ENCODE measurements at places on chromosomes 16 and 17.

- DNase-seq = no peak
Observed at GRCh38 chr16:81545470-81546250, 101.1 kb downstream of the CMIP start.

- no peak for DNase-seq
Observed at GRCh38 chr16:35298460-35299243, 1839.2 kb downstream of the TP53TG3F start.

GRCh38 chr17:4881761-4882555 is 17.4 kb upstream of the C17orf107 start:
- peak; percentile 73 for DNase-seq

GRCh38 chr17:81740395-81740961 is 28.4 kb downstream of the SLC25A10 start:
- DNase-seq = no peak

GRCh38 chr16:15906439-15906838 is 18.0 kb upstream of the CEP20 start:
- DNase-seq = no peak

DNA sequence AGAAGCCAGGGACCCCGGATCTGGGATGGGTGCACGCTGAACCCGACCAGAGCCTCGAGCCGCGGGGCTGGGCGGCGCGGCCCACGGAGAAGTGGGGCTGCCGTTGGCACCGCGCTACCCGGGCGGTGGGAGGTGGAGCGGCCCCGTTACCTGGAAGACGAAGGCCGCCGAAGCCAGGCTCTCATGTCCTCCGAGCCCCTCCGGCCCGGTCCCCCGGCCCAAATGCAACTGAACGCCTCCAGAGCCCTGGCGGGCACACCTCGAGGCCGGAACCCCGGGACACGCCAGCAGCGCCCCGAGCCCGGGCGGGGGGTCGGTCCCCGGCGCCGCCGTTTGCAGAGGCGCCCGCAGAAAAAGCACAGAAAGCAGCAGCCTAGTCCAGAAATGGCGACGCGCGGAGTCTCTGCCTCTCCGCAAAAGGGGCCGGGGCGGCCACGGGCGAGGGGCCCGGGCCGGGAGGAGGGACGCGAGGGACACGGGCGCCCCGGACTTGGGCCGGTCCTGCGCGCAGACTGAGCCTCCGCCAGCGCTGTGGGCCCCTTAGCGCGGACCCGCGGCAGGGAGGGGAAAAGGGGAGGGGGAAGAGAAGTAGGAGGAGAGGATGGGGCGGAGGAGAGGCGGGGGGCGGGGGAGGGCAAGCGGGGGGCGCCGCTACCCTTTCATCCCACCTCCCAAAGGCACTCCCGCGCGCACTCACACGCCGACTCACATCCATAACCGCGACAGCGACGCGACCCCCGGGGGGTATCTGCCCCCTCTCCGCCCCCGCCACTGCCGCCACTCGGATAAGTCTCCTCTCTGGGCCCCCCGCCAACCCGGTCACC is 1.4 kb downstream of the AXIN2 start:
- peak; percentile 42 for DNase-seq

- DNase-seq = no peak
Observed at GRCh38 chr16:2748757-2749455, 3.5 kb upstream of the SRRM2 start.

- no peak for DNase-seq
Observed at GRCh38 chr16:73542885-73543284, 495.0 kb upstream of the ZFHX3 start.

DNA sequence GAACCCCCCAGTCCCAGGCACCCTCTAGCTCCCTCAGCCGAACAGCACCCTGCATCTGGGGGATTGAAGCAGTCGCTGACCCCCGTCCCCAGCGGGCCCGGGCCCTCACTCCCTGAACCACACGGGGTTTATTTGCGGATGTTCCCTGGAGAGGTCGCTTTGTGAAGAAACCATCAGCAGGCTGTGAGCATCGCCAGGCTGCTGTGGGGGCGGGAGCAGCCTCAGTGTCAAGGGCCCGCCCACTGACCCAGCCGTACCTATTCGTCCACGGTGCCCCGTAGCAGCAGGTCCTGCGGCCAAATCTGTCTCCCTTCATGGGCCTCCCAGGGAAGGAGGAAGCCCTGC is 6.4 kb upstream of the RAB40C start:
- DNase-seq = no peak

DNA sequence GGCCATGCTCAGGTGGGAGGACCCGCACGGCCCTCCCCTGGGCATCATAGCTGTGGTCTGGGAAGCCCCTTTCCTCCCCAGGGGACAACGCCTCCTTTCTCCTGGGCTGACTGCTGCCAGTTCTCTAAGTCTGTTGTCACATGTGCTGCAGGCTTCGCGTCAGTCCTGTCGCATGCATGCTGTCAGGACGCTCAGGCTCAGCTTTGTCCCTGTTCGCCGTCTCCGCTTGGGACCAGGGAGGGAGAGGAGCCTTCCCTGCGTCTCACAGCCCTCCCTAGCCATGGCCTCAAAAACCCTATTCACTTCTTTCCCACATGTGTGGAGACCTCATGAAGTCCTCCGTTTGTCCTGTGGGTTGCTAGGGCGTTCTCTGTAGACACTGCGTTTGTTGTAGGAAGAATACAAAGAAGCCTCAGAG is 21.4 kb downstream of the LDHD start:
- no peak for DNase-seq

- DNase-seq = no peak
Observed at GRCh38 chr17:80910043-80910442, 81.6 kb upstream of the CHMP6 start.

- DNase-seq = no peak
Observed at GRCh38 chr17:2068519-2069051, 13.7 kb downstream of the HIC1 start.

GRCh38 chr17:75084039-75084660 is 3.6 kb upstream of the SLC16A5 start:
- peak; percentile 70 for DNase-seq

DNA sequence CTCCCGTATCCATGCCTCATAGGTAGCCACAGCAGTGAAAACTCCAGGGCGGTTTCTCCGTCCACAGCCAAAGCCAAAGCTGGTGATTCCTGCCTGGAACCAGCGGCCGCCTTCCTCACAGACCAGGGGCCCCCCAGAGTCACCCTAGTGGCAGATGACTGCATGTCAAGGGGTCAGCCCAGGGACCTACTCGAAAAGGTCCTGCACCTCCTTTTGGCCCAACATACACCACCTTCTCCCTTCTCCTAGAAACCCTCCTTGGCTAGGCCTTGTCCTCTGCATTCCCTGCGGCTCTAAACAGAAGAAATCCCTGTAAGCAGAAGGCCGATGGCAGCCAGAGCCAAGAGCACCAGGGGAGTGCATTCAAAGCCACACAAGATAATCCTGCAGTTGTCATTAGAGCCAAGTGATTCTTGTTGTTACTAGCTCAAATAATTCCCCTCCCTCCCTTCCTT is 6.1 kb downstream of the PRSS36 start:
- no peak for DNase-seq

GRCh38 chr17:4477255-4477791 is 21.4 kb upstream of the SPNS2 start:
- DNase-seq = no peak

- peak; percentile 99 for DNase-seq
Observed at GRCh38 chr16:2205104-2205966, at the start of gene MLST8. Gene MLST8 (plus strand): TSS chr16:2205454. CDS start chr16:2206086, 632 bp downstream.

DNA sequence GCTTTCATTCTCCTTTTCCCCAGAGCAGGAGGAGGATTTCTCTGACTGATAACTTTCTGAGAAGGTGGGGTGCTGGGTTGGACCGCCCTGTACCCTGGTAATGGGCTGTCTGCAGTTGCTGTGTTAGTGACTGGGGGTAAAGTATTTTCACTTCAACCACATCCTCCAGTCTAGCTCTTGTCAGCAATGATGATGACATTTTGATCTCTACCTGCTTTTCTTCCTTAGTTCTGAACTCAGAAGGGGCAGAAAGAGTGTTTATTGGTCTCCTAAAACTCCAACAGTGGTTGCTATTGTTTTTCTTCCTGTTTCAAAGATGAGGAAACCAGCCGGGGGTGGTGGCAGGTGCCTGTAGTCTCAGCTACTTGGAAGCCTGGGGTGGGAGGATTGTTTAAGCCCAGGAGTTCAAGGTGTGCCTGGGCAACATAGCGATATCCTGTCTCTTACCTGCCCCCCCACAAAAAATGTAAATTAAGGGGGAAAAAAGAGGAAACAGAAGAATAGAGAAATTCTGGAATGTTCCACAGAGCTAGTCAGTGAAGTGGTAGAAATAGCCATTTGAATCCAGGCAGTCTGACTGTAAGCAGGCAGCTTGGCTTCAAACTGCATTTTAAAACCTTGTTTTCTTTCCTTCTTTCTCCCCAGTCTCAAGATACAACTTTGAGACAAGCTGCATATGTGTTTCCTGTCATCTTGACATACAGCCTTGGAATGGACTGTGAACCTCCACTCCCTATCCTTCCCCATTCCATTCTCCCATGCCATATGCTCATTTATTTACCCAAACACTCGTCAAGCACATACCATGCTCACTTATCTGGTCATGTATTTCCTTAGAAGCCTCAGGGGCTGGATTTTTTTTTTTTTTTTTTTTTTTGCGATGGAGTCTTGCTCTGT is 3.3 kb upstream of the N4BP1 start:
- DNase-seq = peak; percentile 91

DNA sequence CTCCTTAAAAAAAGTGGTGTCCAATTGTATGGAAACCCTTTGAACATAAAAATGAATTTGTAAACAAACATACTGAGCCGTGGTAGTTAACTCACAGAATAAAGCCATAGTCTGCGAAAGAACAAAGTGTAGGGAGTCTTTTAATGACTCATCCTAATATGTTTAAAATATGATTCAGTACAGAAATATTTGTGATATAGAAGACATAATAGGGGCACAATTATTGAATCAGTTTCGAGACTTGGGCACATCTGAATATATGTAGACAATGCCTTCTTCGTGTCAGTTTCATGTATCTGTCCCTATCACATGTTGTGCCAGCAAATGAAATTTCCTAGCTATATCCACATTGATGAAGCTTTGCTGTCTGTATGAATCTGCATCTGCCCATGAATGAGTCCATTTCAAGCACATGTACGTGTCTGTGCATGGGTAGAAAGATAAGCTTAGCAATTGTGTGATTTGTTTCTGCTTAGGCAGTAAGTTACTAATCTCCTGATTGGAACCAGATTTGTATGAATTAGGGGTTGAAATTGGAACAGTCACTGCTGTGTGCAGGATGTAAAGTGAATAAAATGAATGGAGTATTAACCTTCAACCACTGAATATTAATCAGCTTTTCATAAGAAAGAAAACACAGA is 112.5 kb upstream of the SOX9 start:
- no peak for DNase-seq

GRCh38 chr17:42514279-42514678 is 21.8 kb upstream of the NAGLU start:
- DNase-seq = no peak

DNA sequence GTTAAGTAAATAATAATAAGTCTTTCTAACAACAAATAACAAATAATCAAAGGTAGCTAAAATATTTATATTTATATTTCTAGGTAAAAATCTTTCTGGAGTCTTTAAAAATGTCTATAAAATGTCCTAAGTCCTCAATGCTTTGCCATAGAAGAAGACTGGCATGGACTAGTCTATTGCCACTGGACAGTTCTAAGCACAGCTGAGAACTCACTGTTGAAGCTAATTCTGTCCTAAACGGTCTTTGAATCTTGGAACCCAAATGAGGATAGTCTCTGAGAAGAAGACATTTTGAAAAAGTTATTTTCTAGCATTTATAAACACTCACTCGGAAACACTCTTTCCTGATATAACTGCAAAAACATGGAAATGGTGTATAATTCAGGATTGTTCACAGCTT is 539 bp downstream of the MYH8 start:
- DNase-seq = no peak

GRCh38 chr17:2947588-2947950 is 115.8 kb downstream of the OR1D5 start:
- DNase-seq = no peak

DNA sequence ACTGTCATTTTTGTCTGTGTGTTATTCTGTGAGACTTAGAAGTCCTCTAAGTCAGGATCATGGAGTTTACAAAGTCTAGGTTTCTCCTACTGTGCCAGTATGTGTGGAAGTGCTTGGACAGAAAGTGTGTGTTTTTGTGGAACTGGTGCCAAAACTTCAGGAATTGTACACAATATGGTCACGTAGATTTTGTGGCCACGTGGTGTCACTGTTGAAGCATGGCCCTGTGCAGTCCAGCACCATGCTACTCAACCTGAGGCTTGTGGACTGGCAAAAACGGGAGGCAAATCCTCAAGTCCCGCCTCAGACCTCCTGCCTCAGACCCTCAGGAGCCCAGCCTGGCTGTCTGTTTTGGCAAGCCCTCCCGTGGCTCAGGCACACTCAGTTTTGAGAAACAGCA is 16.7 kb upstream of the ALKBH5 start:
- DNase-seq = no peak

DNA sequence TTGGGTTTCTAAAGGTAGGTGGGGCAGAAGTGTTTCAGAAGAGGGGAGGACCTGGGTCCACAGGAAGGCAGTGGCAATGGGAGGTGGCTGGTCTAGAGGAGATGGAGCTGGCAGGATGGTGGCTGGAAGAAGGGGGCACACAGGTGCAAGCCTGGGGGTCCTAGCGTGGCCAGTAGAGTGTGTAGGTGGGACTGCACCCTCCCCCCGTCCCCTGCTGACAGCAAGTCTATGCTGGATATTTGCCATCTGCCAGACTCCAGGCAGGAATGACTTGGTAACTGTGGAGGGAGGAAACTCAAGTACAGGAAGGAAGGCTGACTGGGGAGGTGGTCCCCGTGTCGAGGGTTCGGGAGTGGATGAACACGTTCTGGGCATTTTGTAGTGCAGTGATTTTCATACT is 8.6 kb downstream of the MED9 start:
- DNase-seq = no peak

DNA sequence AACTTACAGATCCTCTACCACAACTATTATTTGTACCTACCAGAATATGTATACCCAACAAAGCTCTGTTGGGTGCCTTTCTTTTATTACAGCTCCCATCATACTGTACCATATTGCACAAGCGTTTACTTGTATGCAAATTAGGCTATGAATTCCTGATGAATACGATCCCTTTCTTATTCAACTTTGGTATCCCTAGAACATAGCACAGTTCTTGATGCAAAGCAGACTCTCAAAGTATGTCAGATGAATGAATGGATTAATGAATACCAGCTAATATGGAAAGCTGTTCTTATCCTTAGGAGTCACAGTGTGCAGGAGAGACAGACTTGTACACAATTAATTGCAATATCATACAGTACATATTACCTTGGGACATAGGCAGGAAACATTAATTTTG is 79.7 kb upstream of the NACA2 start:
- DNase-seq = no peak

- DNase-seq = no peak
Observed at GRCh38 chr17:77516902-77517301, 376.1 kb downstream of the SEC14L1 start.

GRCh38 chr17:80307994-80308691 is 47.5 kb downstream of the RNF213 start:
- DNase-seq = no peak

DNA sequence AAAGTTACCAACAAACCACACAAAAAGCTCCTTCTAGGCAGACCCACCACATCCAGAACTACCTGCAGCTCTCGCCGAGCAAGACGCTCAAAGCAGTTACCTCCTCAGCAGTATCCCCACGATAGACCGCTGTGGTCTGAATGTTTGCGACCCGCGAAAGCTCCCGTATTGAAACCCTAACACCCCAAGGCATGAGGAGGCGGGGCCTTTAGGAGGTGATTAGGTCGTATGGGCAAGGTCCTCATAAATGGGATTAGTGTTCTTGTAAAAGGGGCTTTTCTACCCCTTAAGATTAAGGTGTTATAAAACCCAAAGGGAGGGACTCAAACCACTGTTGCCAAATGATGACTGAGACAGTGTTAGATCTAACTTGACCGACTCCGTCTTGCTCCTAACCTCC is 19.0 kb upstream of the RPH3AL start:
- DNase-seq = no peak

All from naive thymus-derived CD4-positive, alpha-beta T cell (primary cell).